Fibroblast of mammary gland (primary cell): ENCODE measurements at places on chromosomes 16 and 17.

GRCh38 chr16:86016201-86016965 is 117.4 kb downstream of the IRF8 start:
- peak; percentile 65 for DNase-seq

DNA sequence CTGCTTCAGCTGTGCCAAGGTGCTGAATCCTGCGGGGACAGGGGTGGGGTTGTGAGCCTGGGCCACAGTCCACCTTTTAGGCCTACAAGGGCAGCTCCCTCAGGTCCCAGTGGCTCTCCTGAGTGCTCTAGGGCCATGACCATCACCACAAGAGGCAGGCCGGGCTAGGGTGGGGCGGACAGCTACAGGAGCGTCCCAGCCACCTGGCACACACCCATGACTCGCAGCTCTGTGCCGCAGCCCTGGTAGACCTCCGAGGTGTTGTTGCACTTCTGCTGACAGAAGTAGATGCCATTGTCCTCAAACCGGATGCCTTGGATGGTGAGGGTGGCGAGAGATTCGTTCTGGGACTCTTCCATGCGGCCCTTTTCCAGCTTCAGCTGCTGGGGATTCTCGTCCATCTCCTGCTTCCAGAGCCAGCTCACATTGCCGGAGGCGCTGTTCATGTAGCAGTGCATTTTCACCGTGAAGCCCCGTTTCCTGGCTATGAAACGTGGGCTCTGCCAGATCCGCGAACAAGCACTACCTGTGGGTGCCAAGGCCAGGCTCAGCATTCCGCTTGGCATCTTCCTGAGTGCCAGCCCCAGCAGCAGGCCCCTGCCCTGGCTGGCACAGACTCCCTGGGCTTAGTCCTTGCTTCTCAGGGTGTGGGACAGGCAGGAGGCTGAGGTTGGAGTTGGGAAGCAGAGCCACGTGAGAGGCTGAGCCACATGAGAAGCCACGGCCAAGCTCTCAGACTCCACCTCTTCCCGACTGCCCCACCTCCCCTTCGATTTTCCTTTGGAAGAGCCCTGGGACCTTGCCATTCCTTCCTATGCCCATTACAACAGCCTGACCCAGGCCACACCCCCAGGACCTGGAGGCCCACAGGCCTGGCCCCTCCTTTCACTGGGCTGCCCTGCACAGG is 2.0 kb downstream of the CD79B start:
- no peak for DNase-seq

GRCh38 chr16:22314661-22315626 is 17.7 kb downstream of the POLR3E start:
- DNase-seq = no peak

- DNase-seq = no peak
Observed at GRCh38 chr16:67528870-67529581, 397 bp downstream of the RIPOR1 start.

DNA sequence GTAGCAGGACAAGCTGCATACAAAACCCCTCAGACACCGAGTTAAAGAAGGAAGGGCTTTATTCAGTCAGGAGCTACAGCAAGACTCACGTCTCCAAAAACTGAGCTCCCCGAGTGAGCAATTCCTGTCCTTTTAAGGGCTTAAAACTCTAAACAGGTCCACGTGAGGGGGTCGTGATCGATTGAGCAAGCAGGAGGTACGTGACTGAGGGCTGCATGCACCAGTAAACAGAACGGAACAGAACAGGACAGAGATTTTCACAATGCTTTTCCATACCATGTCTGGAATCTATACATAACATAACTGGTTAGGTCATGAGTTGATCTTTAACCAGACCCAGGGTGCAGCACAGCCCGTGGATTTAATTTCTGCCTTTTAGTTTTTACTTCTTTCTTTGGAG is 25.2 kb downstream of the ITGAM start:
- no peak for DNase-seq
